ENCODE measurements at places on chromosomes 5 and 9.

DNA sequence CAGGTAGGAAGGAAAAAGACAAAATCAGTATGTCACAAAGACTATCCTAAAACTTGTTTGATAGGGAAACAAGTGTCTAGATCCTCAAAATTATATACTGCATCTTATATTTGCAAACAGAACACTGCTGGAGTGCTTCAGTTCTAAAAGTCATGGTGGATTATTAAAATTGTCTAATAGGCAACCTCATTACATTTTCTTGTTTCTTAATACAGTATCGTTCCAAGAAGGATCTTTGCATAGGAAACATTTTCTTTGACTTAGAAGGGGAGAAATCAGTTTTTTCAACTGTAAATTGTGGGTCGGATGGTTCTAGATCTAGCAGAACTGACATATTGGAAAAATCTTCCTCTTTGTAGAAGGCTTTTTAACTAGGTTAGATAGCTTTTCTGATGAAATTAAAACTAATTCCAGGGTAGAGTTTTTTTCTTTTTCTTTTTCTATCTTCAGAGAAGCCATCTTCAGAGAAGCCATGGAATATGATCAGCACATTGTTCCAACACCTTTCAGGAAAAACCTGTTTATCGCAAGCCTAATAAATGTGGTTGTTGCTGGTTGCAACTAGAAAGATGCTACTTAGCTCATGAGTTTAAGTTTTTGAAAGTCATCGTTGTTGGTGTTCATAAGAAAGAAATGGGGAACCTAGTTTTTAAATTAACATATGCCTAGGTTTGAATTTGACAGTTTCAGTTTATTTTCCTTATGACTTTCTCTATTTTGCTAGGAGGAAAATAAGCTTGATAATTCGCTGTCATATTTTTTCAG is 7.4 kb downstream of the CPEB4 start:
- no peak for DNase-seq

DNA sequence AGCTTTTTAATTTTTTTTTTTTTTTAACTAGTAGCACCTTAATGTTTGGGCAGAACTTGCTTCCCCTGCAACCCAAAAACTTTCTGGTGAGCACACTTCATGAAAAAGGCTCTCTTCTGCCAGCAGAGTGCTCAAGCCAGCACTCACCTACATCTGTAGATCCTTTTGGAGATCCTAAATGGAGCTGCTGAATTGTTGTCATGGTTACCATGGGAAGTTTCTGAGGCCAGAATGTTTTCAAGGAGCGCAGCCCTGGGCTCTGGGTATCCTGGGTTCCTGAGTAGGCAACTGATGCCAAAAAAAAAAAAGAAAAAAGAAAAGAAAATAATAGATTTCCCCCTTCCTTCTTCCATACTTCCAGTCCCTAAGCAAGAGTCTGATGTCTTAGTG is 3.1 kb upstream of the CPEB4 start:
- DNase-seq: no peak

DNA sequence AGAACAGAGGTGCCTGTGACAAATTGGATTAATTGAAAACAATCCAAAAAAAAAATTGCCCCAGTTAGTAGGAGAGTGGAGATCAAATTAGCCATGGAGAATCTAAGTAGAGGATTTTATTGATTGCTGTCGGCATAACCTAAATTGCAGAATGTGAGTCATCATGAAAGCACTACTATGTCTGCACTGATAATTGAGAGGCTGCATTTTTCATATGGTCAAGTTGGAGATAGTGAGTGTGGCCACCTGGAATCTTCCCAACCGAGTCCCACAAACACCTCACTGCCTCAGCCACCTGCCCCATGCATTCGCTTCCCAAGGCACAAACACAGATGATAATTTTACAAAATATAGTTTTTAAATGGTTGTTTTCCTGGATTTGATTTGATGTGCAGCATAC is 123.7 kb downstream of the NTRK2 start:
- DNase-seq: no peak

GRCh38 chr5:23274171-23274570 is 233.2 kb upstream of the PRDM9 start:
- DNase-seq: no peak

- no peak for DNase-seq
Observed at GRCh38 chr5:117741655-117742206, 1167.1 kb upstream of the SEMA6A start.

DNA sequence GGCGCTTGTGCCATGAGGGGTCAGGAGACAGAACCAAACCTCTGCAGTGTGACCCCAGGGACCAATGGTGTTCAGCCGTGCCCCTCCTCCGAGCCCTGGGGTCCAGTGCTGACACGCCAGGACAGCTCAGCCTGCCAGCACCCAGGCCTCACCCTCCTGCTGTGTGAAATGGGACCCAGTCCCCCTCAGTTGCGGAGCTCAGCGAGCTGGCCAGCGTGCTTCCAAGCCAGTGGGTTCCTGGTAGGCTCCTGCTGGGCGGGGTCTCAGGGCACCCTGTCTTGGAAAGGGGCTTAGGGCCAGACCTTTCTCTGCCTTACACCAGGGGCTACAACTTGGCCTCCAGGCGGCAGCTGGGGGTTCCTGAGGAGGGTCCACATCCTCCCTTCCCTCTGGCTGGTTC is 4.4 kb downstream of the RNF44 start:
- no peak for DNase-seq

DNA sequence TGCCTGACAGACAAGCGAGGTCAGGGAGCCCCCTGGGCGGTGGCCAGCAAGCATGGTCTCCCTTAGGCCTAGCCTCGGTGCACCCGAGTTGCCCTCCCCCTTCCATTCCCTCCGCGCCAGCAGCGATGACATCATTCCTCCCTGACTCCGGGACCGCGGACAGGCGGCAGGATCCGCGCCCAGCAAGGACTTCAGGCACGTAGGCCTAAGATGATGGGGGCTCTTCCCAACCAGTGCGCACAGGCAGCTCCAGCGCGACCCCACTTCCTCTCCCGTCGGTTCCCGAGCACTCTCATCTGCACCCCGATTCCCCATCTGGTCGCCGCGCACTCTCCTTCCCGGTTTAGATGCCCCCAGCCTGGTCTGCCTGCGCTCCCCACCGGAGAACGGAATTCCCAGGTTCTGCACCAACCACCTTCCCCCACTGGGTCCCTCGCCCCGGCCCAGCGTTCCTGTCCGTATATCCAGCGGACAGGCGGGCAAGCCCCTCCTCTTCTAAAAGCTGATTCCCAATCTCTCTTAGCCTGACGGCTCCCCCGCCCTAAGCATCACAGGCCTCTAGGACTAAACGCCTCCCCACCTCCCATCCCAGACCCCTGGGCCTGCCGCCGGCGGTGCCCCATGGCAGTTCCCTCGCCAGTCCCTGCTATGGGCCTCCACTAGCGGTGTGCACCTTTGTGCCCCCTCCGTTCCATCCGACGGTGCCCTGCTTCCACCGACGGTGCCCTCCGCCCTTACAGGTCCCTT is 931 bp downstream of the FAM219A start:
- DNase-seq: peak; percentile 49

DNA sequence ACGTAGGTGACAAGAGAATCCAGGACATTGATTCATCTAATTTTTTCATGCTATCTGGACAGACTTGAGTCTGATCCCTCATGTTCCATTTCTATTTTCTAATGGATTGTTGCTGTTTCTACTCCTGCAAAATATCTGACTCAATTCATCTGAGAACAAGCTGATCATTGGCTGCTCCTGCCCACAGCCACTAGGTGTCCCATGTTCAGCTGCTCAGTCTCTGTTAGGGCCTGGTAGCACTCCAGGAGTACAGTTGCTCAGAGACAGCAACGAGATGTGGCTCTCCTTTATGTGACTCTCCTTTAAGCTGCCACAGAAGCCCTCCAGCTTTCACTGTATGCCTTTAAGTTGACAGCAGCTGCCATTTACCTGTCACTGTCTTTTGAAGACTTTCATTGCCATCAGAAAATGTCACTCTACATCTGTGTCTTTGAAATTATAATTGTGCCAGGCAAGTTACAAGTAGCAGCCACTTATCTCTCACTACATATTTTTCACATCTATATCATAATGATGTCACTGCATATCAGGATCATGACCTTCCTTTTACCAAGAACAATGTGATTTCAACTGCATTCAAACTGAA is 1944.2 kb upstream of the NUDT12 start:
- DNase-seq: no peak

DNA sequence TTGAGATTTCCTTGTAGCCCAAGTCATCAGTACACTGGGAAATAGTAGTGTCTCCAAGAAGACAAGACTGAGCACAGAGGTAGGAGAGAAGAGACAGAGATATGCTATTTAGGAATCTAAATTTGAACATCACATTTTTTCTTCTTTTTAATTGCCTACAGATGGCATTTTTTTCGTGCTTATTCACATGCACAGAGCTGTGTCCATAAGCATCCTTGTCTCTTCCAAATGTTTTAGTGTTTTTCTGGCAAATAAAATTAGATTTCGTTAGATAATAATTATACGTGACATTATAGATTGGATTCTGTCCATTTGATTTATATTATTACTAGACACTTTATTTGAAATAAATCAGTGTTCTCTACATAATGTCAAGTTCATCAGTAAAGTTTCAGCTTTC is 80.9 kb downstream of the PRR16 start:
- DNase-seq: no peak

GRCh38 chr5:36301858-36302603 is at the start of gene RANBP3L:
TSS of gene RANBP3L (minus strand) at chr5:36301902. CDS start at chr5:36301416, 486 bp downstream.
- no peak for DNase-seq

GRCh38 chr5:34655354-34655991 is 655 bp upstream of the RAI14 start:
- DNase-seq: no peak

- DNase-seq: no peak
Observed at GRCh38 chr5:3954199-3954598, 358.6 kb downstream of the IRX1 start.

- no peak for DNase-seq
Observed at GRCh38 chr9:79329861-79330260, 241.9 kb upstream of the TLE4 start.

Data from DMS79 (cell line).